ENCODE measurements at places on chromosomes 4 and X.

DNA sequence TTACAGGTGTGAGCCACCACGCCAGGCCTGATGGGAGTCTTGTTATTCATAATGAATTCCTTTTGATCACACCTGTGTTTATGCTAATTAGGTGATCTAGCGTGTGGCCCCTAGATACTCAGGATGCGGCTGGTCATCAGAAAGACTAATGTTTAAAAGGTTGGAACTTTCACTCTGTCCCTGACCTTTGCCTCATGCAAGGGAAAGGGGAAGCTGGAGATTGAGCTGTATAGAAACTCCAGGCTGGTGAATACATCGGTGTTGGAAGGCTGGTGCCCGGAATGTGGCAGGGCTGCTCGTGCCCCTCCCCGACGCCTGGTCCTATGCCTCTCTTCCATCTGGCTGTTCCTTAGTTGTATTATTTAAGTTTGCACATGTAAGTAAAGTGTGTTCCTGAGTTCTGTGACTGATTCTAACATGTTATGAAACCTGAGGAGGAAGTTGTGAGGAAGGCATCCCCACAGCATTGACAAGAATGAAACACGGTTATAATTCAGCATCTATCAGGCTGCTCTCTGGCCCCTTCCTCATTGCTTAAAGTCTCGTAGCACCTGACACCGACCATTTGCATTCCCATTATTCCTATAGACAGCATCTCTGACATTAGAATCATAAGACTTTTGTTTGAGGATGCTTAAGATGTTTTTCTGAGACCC, 28.9 kb downstream of the CASP3 start:
- no peak for DNase-seq

- DNase-seq = no peak
These were observed 31.7 kb downstream of the RNF175 start for GRCh38 chr4:153728151-153728550.

GRCh38 chr4:39023059-39023458, 9.2 kb downstream of the TMEM156 start:
- no peak for DNase-seq

GRCh38 chrX:129577473-129577872, 37.4 kb downstream of the OCRL start:
- DNase-seq = no peak

GRCh38 chr4:145557720-145558119, 61.5 kb upstream of the MMAA start:
- DNase-seq = peak; percentile 61

All from GM13977 (cell line).